Stimulated activated naive CD4-positive, alpha-beta T cell (primary cell): ENCODE measurements at places on chromosomes 11 and 22.

DNA sequence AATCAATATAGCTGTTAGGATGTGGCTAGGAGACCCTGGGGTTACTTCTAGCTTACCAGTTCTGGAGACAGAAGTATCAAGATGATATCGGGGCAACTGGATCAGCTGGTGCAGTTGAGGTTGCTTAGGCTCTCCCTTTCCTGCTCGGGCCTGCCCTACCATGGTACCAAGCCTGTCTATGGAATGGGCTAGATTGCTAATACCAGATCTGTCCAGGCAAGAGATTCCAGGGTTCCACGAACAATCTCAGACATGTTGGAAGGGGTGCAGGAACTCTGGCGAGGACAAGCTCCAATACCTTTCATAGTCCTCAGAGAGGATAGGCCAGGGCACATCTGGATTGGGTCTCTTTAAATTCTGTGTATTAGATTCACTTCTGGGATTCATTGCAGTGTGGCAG lies 53.8 kb downstream of the ADM start:
- no peak for DNase-seq

DNA sequence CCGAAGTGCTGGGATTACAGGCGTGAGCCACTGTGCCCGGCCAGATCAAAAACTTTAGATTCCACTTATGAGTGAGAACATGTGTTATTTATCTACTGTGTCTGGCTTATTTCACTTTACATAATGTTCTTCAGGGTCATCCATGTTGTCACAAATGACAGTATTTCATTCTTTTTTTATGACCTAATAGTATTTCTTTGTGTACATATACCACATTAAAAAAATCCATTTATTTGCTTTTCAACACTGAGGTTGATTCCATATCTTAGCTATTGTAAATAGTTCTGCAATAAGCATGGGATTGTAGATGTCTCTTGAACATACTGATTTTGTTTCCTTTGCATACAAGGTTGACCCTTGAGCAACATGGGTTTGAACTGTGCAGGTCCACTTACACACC lies 13.2 kb upstream of the SCGB1D1 start:
- no peak for DNase-seq

DNA sequence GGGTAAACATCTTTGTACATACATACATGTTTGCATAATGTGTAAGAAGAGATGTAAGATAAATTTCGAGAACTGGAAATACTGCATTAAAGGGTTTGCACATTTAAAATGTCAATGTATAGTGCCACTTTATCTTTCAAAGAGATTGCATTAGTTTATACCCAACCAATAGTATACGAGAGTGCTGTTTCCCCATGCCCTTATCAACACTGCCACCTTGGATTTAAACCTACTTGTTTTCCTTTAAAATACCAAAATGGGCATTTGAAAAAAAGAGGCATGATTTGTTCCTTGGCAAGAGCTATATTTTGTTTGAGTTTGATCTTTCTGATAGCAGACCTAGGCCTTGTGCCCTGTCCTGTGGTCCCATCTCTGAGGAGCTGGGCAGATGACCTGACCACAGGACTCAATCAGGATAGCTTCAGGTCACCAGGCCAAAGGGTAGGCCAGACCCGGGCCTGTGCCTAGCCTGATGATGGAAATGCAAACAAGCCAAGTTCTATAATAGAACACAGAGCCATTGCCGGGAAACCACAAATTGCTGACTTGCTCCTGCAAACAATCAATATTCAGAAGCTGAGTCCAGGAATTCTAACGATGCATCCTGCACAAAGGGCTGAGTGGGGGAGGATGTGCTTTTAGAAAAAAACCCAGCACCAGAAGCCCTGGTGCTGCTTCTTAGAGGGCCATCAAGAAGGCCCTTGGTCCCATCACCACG lies 16.9 kb upstream of the ALG8 start:
- no peak for DNase-seq

DNA sequence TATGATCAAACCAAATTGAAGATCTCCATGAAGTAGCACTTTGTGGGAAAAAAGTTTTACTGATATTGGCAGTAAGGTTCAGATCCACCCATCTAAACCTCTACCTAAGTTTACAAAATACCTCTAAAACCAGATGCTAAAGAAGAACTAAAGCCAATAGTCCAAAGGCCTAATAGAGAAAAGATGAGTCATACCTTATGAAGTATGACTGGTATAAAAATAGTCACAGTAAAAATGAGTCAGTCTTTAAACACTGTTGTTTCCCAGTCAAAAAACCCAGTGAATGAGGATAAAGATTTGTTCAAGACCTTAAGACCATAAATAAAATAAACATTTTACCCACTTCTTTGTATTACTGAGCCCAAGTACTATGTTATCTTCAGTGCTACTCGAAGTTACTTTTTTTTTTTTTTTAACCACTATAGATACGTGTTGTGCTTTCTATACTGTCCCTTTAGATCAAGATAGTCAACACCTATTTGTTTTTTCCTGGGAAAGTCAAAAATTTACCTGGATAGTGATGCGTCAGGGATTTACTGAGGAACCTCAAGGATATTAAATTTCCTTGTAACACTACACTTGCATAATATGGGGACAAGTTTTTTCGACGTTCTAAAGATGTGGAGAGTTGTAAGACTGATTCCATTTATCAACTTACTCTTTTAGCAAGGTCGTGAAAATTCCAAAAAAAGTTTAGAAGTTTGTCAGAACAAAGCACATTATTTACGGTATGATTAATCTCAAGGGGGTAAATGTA lies 87.3 kb downstream of the CCDC73 start:
- DNase-seq = no peak

GRCh38 chr11:86176165-86176884 lies 68.2 kb upstream of the EED start:
- DNase-seq = no peak

GRCh38 chr11:12052676-12053605 lies 44.5 kb upstream of the DKK3 start:
- no peak for DNase-seq

DNA sequence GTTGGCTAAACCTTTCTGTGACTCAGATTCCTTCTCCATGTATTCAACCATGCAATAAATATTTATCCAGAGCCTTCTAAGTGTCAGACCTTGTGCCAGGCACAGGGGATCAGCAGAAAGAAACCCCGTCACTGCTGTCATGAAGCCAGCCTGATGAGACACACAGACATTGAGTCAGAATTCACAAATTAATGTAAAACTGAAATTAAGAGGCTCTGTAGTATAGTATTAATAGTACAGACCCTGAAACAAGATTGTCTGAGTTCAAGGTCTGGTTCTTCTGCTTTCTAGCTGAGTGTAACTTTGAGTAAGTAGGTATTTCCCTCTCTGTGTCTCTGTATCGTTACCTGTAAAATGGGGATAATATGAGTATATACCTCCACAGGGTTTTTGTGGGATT lies 46.9 kb downstream of the ME3 start:
- DNase-seq = no peak

GRCh38 chr11:69801513-69802335 lies 17.5 kb downstream of the FGF3 start:
- DNase-seq = no peak

- no peak for DNase-seq
Measured at GRCh38 chr22:20180245-20180630, 29.4 kb upstream of the CCDC188 start.

DNA sequence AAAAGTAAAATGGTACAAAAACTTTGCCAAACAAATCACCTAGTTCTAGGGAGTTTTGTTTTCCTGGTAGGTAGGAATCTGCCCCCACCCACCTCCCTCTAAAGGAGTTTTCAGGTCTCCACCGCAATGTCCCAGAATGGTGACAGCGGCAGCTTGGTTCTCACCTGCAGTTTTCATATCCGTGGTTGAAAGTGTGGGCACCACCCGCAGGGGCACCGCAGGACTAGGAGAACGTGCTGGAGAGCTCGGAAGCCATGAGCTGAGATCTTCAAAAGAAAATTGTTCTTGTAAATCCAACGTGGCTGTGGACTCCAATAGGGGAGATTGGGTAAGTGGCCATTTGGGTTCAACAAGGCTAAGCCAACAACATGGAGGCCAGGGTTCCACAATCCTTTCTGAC lies 10.8 kb downstream of the NFRKB start:
- DNase-seq = no peak

DNA sequence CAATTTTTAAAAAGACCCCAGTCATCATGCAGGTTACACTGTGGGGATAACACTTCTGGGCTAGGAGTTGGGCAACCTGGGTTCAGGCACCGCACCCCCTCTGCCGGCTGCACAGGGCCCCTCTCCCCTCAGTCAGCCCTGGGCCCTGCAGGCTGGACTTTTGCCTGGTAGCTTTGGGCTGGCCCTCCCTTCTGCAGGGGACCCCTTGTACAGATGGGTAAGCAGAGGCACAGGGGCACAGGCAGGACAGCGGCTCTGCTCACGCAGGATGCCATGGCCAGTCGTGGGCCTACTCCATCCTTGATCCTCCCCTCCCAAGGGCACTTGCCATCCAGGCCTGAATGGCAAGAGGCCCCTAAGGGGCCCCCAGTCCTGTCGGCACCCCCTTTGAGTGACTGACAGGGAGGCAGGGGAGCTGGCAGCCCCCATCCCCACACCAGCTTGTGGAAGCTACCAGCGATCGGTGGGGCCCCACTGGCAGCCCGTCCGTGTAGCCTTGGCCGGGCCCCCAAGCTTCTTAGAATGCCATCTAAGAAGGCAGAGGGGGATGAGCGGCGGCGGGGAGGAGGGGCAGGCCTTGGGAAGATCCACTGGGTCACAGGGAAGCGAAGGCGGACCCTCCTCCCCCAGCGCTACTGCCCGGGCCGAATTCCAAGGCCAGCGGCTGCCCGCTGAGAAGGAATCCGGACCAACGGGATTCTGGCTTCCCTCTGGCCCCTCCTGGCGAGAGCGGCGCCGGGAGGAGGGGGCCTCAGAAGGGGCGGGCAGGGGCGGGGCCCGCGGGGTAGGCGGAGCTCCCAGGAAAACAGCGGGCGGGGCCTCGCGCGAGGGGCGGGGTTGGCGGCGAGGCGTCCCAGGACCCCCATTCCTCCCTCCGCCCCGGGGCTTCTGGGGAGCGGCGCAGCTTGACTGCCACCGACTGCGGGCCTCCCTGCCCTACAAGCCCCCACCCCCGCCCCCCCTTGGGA lies 6.8 kb upstream of the CHKA start:
- DNase-seq = no peak

- DNase-seq = no peak
Measured at GRCh38 chr22:36022162-36022561, 6.5 kb downstream of the RBFOX2 start.

GRCh38 chr11:477052-477715 lies 27.1 kb downstream of the PTDSS2 start:
- DNase-seq = no peak

DNA sequence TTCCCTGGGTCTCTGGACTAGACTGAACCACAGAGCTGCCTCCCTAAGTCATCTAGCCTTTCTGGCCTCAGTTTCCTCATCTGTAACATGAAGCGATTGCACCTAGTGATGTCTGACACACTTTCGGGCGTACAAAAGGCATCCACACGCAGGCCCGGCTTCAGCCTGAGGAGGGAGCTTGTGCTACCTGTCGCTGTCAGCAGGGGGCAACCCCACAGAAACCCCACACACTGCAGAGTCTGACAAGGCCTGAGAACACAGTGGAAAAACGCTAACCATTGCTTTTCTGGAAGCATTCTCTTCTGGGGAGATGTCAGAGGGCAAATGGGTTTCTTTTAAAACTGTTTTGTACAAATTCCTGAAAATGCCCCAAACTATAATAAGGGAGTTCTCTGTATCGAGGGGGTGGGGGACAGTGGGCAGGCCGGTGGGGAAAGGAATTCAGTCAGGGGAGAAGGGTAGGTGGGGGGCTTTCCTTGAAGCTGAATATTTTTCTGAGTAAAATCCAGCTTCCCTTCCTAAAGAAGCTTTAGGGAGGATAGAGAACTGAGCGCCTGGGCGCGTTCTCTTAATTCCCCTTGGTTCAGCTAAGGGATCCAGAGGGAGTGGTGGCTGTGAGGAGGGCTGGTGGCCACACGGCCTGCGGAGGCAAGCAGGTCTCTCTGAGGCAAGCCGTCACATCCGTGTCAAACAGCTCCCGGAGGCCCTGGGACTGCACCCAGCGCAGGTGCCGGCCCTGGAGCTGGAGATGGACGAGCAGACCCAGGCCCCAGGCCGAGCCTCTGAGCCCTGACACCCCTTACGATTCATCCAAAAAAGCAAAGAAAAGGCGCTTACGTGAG lies 533 bp downstream of the ELF5 start:
- peak; percentile 4 for DNase-seq

DNA sequence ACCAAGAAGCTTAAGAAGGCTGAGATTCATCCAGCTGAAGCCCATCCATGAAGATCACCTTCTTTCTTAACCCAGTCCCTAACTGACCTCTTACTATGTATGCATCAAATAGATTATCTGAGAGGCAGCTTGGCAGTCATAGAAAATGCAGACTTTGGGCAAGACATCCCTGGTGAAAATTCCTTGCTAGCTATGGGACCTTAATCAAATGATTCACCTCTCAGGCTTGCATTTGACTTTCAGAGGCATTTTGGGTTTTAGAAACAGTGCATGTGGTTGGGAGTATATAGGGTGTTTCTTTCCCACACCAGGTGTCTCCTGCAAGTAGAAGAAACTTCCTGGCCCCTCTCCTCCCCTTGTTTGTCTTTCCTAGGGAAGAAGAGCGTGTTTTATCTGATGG lies 188.5 kb upstream of the ISX start:
- DNase-seq = no peak

DNA sequence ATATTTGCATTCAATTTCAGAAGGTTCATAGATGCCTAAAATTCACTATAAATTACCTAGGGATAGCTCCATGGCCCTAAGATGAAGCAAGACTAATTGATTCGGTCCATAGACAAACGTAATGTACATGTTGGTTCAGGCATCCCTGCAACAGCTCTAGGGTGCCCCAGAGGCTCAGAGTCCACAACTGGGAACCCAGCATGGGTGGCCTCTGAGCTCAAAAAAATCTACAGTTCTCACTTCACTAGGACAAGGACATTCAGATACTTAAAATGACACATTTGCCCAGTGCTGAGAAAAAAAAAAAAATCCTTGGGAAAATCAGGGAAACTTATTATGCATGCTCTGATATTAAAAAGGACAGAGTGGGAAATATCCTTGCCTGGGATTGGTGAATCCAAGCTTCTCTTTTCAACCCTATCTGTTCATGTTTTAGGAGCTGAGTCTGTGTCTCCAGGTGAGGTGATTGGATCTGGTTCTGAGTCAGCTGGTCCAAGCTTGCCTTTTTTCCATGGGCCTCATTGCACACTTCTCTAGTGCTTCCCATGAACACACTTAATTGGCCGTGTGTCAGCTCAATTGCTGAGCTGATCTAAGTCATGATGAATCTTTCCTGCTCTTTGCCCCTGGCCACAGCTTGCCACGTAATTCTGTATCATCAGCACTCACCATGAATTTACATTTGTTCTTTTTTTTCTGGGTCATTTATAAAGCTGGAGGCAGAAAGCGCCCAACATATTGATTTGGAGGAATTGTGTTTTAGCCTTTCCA lies 116.3 kb upstream of the RCN1 start:
- DNase-seq = no peak

DNA sequence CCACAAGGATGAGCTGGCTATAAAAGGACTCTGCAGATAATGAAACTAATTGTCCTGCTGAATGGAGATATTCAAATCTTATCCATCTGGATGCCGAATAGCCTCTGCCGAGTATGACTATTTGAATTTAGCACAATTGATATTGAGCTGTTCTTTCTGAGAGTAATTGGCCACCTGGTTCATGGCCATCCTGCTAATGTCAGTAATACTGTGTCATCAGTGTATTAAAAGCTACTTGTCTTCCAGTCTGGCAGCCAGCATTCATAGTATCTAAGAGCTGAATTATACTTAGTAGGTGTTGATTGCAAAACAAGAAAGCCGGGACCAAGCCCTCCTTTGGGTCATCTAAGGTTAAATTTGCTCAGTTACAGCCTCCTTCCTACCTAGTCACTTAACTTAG lies 310.7 kb upstream of the NCAM1 start:
- no peak for DNase-seq

- DNase-seq = no peak
Measured at GRCh38 chr11:72361321-72361720, 73.0 kb downstream of the CLPB start.

GRCh38 chr11:205221-206001 lies 1.8 kb downstream of the BET1L start:
- DNase-seq = no peak
